ENCODE measurements at places on chromosomes 5 and 9.
A peak's percentile ranks its signal among the peaks of the same experiment; 100 is the strongest.

DNA sequence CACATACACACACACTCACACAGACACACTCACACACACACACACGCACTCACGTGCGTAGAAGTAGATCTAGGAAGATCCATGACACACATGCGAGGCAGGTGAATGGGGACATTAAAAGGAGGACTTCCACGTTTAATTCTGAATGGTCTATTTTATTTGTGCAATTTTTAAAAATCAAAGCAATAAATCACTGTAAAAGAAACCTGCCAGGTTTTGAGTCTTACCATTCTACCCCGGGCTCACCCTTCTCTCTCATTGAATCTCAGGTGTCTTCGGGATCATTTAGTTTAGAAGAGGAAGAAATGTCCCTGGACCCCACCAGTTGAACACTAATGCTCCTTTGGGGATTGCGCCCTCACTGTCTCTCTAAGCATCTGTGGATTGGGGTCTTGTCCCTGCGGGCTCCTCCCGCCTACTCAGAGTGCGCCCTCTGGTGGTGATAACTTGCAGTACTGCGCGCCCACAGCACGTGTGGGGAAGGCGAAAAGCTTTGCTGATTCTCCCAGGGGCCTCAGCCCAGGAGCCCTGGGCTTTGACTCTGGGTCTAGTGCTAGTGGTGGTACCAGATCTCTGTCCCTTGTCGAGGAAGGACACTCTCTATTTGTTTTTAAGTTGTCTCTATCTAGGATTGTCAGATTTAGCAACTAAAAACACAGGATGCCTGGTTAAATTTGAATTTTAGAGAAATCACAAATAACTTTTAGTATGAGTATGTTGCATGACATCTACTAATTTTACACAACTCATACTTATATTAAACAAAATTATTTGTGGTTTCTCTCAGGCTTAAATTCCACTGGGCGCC lies 34.8 kb downstream of the BOD1 start:
- DNase-seq, result peak; percentile 33

GRCh38 chr5:4514067-4514648 lies 626.0 kb upstream of the ADAMTS16 start:
- no peak for DNase-seq

DNA sequence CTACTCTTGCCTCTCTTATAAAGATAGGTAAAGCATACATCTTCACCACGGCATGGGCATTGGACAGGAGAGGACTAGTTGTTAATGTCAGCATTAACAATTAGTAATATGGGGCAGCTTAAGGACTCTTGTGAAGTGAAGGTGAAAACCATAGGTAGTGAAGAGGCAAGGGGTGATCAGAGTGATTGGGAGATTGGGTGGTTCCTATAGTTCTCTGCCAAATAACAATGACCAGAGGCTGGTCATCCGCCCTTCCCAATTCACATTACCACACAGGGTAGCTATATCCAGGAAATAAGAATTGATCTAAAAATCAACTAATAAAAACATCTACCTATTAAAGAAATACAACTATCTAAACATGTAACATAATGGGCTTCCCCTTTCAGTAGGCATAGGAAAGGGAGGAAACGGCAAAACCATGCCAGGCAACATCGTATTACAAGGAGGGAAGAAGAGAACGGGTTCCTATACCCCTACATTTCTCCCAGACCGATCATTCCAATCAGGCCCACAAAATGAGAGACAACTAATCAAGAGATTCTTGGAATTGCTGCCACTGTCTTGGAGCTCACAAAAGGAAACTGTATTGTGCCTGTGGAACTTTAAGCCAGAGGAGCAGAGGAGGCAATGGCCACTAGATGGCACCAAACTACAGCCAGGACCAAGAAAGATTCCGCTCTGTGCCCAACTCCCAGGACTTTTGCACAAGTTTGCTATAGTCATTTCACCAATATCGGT lies 121.6 kb downstream of the FBXL17 start:
- DNase-seq, result peak; percentile 72

GRCh38 chr9:96126321-96126881 lies 175.6 kb downstream of the HSD17B3 start:
- DNase-seq, result no peak

DNA sequence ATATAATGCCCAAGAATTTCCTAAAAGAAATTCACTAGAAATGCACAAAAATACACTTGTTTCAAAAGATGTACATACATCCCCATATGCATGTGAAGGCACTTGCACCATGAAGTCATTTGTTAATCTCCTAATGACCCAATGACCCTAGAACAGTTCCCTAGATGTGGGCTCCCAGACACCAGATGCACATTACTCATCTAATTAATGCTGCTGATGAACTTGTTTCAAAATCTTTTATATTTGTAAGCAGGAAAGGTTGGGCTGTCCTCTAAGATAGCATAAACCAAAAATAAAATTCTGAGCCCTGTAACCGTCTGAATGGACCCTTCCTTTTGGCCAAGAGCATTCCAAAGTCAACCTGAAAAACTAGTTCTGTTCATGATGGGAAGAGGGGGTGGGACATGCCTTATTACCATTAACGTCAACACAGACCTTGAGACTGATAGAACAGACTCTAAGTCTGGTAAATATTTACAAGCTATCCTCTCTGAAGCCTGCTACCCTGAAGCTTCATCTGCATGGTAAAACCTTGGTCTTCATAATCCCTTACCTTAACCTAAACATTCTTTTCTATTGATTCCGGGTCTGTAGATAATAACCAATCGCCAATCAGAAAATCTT lies 91.0 kb upstream of the DAPK1 start:
- no peak for DNase-seq

GRCh38 chr5:4128994-4129393 lies 533.4 kb downstream of the IRX1 start:
- no peak for DNase-seq

GRCh38 chr5:9062873-9063272 lies 483.0 kb downstream of the SEMA5A start:
- no peak for DNase-seq

DNA sequence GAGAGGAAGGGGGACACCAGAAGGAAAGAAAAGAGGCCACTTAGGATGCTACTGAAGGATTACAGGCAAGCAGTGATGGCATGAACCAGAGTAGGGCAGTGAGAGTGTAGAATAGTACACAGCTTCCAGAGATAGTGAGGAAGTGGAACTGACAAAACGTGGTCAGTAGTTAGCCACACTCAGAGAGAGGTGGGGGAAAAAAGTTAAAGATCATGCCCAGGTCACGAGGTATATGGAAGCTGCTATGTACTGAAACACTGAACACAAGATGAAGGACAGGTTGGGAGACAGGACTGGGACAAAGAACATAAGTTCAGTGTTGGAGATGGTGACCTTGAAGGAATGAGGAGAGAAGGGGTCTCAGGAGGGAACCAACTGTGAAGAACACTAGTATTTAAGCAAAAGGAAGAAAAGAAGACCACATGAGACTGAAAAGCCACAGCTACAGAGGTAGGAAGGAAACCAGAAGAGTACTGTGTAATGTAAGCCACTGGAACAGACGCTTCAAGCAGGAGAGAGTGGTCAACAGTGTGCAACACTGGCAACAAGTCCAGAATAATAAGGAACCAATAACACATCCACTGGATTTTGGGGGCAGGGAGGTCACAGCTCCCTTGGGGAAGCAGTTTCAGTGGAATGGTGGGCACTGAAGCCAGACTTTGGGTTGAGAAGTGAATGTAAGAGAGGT lies 45.5 kb downstream of the ELL2 start:
- DNase-seq, result no peak

DNA sequence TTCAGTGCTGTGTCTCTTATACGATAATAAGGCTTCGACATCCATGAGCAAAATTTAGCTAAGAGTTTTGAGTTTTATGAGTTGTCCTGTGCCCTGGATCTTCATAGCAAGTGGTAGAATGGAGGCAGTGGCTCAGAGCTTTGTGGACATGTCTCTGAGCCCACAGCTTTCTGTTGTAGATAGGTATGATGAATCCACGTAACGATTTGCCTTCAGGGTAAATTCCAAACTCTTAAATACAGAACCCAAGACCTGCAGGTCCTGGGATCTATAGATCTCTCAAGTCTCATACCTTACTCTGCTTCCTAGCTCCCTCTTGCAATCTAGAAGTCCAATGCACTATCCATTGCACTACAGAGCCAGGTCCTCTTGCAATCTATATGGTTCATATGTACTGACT lies 59.5 kb upstream of the TLE4 start:
- DNase-seq, result no peak

DNA sequence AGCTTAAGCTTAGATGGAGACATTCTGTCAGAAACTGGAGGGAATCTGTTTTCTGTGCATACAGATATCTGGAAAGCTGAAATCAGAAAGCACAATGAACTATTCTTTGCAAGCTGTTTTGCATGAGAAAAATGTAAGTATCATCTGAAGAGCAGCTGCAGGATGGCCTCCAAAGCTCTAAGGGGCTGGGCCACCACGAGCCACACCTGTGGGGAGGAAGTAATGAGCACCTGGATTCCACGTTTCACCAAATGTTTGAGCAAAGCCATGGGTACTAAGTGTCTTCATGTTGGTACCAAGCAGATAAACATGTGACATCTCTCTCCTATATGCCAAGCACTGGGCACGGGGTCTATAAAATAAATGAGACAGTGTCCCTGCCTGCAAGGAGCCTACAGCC lies 199.3 kb downstream of the TTLL11 start:
- no peak for DNase-seq

DNA sequence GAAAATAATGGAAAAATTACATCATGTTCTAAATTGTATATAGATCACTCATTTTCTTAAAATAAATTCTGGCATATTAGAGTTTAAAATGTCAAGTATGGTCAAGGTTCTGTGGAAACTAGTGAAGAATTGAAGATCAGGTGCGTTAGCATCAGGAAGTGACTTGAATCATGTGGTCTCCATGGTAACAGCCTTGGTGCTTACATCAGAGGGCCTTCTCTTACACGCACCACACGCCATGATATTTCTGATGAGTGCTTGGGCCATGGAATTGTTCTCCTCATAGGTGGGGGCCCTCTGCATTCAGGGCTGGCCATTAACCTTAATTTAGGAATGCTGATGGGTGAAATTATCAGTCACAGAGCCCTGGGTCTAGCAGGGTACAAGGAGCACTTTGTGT lies 288.1 kb upstream of the EFNA5 start:
- no peak for DNase-seq

- peak; percentile 12 for DNase-seq
Measured at GRCh38 chr9:114284316-114285060, 38.4 kb upstream of the ORM1 start.

DNA sequence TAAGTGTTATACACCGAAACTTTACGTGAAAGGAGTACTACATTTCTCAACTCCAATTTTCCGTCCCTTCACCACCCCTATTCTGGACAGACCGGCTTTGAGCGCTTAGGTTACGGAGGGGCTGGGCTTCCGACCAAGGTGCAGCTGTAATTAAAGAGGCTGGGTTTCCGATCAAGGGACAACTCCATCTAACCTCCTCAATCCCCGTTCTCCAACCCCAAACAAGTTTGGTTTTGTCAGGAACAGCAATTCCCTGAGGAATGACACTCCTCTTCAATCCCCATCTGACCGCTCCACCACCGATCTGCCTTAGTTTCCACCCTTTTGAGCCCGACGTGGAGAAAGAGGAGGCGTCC lies 577 bp downstream of the TUT7 start:
- no peak for DNase-seq

DNA sequence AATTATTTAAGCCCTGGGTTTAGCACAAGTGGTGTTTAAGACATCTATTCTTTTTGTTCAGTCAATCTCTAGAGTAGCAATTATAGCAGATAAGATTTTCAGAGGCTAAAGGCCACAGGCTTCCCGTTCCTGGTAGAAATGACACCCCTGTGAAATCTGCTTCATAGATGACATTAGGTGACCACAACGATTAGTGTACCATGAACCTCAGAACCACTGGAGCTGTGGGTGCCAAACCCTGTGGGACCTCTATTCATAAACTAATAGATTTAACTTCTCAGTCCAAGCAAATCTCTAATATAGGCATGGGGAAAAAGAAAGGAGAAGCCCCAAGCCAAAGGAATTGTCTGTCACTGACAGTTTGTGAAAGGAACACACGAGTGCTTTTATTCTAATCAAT lies 207.4 kb downstream of the ARRDC3 start:
- no peak for DNase-seq

- DNase-seq, result peak; percentile 51
Measured at GRCh38 chr9:87498046-87498810, 561 bp downstream of the DAPK1 start.

- DNase-seq, result no peak
Measured at GRCh38 chr5:159149085-159149484, 49.4 kb upstream of the EBF1 start.

GRCh38 chr5:178210073-178210535 lies 5.8 kb downstream of the HNRNPAB start:
- no peak for DNase-seq

- no peak for DNase-seq
Measured at GRCh38 chr9:96505316-96505991, 55.5 kb downstream of the HABP4 start.

- DNase-seq, result no peak
Measured at GRCh38 chr5:133821311-133821741, 147.1 kb downstream of the C5orf15 start.

DNA sequence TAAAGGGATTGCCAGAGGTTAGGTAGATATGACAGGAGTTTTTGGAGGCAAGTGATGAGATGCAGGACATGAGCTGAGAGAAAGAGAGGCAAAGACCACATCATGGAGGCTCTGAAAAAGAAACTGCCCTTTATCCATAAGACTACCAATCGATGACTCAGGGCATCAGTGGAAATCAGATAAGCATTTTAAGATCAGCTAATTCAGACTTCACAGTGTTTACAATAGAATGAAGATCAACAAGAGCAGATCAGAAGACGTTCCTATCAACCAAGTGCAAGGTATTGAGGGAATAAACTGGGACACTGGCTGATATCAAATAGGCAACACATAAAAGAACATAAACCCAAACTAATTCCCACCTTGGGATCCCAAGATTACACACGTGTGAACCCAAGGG lies 227.2 kb downstream of the SLCO4C1 start:
- DNase-seq, result no peak
